ENCODE measurements at places on chromosomes 11 and 22.

GRCh38 chr22:40178417-40179409, 988 bp downstream of the TNRC6B start:
- peak; percentile 51 for DNase-seq

- DNase-seq: no peak
Observed at GRCh38 chr11:15851051-15851498, 505.3 kb downstream of the SOX6 start.

- DNase-seq: no peak
Observed at GRCh38 chr11:128469220-128469619, 118.1 kb downstream of the ETS1 start.

DNA sequence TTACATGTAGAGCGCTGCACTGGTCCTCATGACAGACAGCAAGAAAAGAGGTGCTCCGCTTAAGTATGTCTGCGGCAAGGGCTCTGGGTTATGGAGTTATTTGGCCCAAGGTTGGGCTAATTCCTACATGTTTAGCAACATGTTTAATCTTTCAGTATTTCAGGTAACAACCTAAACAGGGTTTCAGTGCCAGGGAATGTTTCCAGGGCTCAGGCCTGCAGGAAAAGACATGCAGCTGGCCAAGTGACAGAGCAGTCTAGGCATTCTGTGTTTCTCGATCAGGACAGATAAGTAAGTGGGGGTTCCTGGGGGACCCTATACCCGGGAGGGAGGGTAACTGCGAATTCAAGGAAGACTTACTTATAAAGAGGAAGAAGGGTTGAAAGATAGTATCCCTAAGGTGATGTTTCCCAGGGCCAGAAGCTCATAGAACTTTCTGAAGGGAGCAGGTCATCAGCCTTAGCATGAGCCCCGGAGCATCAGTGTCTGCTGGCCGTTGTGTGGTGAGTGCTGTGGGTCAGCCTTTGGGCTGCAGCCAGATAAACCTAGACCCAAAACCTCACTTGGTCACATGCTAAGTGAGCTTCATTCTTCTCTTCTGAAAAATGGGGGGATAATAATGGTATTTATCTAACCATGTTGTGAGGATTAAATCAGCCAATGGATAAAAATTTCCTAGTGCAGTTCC, 18.4 kb downstream of the KCNJ5 start:
- no peak for DNase-seq

- DNase-seq: no peak
Observed at GRCh38 chr22:45636683-45637082, 35.0 kb upstream of the ATXN10 start.

GRCh38 chr11:7667460-7667859, 5.8 kb downstream of the CYB5R2 start:
- DNase-seq: no peak

DNA sequence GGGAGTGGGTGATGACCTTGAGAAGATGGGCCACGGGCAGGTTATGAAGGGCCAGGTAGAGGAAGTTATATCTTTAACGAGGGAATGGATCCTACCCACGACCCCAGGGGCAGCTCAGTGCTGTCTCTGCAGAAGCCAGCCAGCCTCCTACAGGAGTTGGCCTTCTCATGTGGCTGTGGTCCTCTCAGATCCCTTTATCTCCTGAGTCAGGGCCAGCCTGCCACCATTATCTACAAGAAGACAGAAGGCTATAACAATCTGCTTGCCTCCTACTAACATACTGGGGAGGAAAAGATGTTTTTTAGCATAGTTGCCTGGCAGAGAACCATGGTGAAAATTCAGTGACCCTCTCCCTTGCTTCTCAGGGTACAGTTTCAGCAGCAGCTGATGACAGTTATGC, 7.0 kb upstream of the YWHAH start:
- DNase-seq: no peak

Measured in M059J (cell line).